ENCODE measurements at places on chromosomes 16 and 17. TPM values are rescaled to one million over a fixed set of nuclear protein-coding genes. Genes with fewer than 3 reads are reported as not detected.

Gene FASN
- total RNA-seq, result 63.3 TPM

Gene RSKR
- 2.0 TPM for total RNA-seq

Gene IGSF6
- not detected for total RNA-seq

Gene LRRC37A
- total RNA-seq, result 1.7 TPM

Gene HOXB13
- not detected for total RNA-seq

Gene MT1H
- not detected for total RNA-seq

Gene CHST4
- not detected for total RNA-seq

Gene CCDC47
- 59.6 TPM for total RNA-seq

Gene ACLY
- total RNA-seq, result 107 TPM

Gene TMEM114
- total RNA-seq, result not detected

Gene SPEM2
- not detected for total RNA-seq

Gene MAPT
- total RNA-seq, result 0.60 TPM

Gene PRRT2
- 4.4 TPM for total RNA-seq

Gene SLX4
- total RNA-seq, result 1.6 TPM

Gene TEX19
- total RNA-seq, result under 0.01 TPM

Gene C17orf78
- not detected for total RNA-seq

Gene TAT
- total RNA-seq, result not detected

Gene TP53TG3C
- not detected for total RNA-seq

Gene KRT31
- not detected for total RNA-seq

Gene PRSS33
- total RNA-seq, result not detected
